ENCODE measurements at places on chromosomes 2 and 18. TPM values are rescaled to one million over a fixed set of nuclear protein-coding genes. Genes with fewer than 3 reads are reported as not detected.

Gene AKAIN1
- total RNA-seq = not detected

GRCh38 chr2:228348516-228349064 is 167.1 kb upstream of the SPHKAP start:
- no peak for DNase-seq

- no peak for DNase-seq
These were observed 15.7 kb upstream of the PIK3C3 start for GRCh38 chr18:41939326-41939725.

DNA sequence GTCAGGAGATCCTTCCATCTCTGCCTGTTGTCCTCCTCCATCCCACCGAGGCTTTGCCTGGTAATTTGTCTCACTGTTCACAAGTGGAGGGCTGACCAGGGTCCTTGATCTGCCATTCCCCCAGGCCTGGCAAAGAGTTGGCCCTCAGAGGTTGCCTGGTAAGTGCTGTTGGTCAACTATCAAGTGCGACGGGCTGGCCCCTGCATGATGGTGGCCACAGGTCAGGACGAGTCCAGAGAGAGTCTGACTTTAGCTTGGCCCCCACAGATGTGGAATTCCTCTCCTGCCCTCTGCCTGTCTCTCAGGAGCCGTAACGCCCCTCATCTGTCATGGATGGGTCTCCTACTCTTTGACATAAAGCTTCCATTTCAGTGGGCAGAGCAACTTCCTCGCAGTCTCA is 97.3 kb upstream of the SMIM21 start:
- DNase-seq = no peak

DNA sequence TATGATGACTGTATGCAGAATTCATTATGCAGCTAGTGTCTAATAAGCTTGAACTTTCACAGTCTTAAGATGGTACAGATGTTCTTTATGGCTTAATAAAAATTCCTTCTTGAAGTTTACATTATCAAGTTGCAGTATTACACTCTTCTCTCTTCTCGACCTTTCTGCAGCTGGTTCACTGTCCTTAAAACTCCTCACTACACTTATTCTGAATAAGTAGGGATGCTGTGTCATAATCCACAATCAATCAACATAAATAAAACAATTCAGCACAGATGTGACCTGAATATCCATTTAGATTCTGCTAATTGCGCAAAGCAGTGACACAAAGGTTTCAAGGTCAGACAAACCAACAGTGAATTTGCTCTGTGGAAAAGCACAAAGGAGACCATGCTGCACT is 356.8 kb downstream of the SUCLG1 start:
- no peak for DNase-seq
